HS-27A (cell line): ENCODE measurements at places on chromosomes 11 and 22.

DNA sequence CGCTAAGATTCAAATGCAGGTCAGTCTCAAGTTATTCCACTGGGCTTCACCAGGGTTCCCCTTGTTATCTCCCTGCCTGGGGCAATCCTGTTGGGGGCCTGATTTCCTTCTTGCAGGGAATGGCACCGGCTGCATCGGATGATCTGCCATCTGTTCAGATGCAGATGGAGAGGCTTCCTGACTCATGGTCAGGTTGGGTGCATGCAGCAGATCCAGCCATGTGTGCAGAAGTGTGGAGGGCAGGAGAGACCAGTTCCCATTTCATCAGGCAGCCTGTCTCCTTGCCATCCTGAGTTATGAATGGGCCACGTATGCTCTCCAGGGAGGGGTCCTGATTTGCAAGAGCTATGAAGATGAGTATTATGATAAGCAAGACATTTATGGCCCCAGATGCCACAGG is 161.2 kb upstream of the PLET1 start:
- DNase-seq: no peak

DNA sequence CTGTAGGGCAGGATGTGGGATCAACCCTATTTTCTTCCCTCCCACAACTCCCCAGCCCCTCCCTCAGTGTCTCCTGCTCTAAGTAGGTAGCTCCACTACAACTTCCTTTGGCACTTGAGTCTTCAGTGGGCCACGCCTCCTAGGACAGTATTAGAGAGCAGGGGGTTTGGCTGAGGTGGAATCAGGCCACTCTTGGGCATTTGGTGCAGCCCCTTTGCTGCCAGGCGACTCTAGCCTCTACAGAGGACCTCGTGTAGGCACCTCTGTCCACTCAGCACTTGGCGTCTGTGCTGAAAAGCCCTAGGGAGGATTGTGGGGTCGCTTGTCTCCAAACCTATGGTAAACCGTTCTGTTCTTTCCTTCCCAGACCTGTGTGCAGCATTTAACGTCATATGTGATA is 2.7 kb downstream of the FADD start:
- DNase-seq: no peak

GRCh38 chr11:32418836-32419235 is 16.5 kb downstream of the WT1 start:
- DNase-seq: no peak

GRCh38 chr11:30128269-30128932 is 102.4 kb upstream of the FSHB start:
- peak; percentile 78 for DNase-seq
